ENCODE measurements at places on chromosomes 2 and 18.

GRCh38 chr2:121974897-121975661 lies 219.6 kb downstream of the TSN start:
- DNase-seq = no peak

GRCh38 chr2:228703152-228703551 lies 521.7 kb upstream of the SPHKAP start:
- no peak for DNase-seq

- no peak for DNase-seq
Observed at GRCh38 chr2:85422072-85422457, 3.6 kb downstream of the SH2D6 start.

DNA sequence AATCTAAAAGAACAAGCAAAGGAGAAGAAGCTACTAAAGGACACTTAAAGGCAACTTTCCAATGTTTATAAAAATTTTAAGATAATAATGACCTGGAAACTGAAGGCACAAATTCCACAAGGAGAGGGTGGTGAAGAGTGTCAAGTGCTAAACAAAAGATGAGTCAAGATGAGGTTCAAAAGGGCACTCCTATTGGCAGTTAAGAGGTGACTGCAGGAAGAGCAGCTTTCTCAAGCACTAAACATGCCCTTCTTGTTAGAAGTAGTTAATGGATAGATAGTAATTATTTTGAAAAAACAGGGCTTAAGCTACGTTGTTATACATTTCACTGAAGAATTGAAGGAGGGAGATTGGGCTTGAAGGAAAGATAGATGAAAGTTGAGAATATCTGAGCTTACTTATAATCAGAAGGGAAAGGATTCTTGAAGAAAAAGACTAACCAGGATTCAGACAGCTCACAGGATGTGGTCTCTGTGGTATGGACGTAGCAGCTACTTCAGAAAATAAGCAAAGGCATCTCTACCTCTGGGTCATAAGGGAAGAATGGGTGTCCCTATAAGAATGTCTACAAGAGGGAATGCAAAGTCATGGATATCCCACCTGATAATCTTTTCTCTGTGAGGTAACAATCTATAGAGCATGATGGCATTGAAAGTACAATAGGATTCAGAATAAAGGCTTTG lies 454.7 kb upstream of the SLC39A10 start:
- DNase-seq = no peak

DNA sequence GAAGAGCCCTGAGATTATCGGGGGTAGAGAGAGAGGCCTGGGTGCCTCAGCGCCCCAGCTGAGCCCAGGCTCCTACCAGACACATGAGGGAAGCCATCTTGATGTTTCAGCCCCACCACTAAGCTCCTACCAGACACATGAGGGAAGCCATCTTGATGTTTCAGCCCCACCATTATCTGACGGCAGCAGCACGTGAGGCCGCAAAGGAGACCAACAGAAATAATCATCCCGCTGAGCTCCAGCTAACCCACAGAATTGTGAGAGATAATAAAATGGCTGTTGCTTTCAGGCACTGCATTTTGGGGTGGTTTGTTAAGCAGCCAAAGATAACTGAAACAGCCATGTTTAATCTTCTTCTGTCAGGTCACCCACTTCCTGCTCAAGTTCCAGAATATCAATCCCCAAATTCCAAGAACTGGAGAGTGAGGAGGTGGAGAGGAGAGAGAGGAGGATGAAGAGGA lies 29.3 kb upstream of the SOS1 start:
- no peak for DNase-seq

All from stimulated activated CD8-positive, alpha-beta memory T cell treated with anti-CD3 and anti-CD28 coated beads, Interleukin-15, amount 100 ng/mL, for 4 hours (primary cell).